Stimulated activated CD4-positive, alpha-beta T cell treated with anti-CD3 and anti-CD28 coated beads, TNF-alpha, amount 100 ng/mL, for 48 hours (primary cell): ENCODE measurements at places on chromosomes 1 and 21.

GRCh38 chr1:213678348-213678747, 309.4 kb upstream of the PROX1 start:
- no peak for DNase-seq

- no peak for DNase-seq
These were observed 104.9 kb upstream of the PTGFR start for GRCh38 chr1:78385744-78386462.

DNA sequence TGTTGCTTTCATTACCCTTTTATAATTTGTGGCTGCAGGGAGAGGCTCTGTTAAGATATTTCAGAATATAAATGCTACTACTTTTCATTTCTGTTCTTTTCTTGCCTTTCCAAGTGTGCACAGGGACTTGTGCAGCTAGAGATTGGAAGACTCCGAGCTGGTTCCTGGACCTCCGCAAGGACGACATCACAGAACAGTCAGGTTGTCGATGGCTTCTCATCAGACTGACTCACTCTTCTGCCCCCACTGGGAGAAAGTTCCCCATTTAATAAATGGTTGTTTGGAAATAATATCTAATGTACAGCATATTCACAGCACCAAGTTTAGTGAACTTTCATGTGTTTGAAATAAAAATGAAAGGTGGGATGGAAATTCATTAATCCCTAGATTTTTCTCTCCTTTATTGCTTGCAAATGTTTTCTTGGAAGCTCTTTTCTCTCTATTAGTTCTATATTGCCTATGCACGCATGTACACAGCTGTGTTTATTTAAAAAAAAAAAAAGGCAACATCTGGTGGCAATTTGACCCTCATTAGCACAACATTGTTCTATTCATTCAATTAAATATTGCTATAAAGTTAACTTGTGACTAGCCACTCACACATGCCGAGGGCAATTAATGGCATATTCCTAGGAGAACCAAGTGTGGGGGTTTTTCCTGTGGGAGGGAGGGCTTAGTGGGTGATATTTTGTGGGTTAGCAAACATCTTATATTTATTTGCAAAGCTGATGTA, 77.5 kb upstream of the L1TD1 start:
- DNase-seq = no peak

DNA sequence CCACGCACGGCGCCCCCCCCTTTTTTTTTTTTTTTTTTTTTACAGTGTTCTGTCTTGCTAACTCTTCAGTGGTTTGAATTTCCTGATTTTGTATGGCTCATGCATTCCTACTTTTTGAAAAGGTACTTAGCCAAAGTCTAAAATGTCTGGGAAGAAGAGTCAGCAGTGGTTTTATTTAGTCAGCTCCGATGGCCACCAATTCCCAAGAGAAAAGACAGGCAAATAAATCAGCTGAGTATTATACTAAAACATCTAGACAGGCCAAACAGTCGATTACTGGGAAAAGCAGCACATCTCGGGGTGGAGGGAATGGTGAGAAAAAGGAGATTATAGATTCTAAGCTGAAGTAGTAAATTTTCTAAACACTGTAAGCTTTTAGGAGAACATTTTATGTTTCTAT, 192.5 kb upstream of the ZRANB2 start:
- no peak for DNase-seq

DNA sequence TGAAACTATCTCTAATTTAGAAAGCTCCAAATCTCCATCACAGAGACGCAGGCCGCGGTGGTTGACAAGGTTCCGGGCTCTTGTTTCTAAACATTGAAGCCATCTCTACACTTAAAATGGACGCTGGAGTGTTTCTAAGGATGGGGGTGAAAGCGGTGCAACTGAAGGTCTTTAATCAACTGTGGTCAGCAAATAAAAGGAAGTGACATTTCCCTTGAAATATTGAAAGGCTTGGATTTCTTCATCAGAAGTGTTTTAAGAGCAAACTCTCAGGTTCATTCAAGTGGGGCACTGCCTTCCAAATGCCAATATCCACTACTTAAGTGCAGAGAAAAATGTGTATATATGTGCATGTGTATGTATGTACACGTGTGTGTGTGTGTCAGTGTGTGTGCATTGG, 117.3 kb downstream of the KAZN start:
- no peak for DNase-seq

DNA sequence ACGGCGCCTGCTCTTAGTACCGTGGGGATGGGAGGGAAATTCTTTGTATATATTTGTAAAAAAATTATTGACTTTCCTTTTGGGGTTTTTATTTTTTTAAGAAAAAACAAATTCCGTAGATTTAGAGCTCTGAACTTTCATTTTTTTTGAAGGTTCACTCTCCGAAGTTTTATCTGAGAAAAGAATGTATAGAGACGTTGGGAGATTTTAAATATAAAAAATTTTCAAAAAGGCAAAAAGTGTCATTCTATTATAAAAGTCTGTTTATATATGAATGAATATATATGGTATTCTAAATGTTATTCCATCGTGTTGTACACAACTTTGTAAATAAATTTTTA, 2.4 kb downstream of the FOXD3 start:
- no peak for DNase-seq

GRCh38 chr1:3086272-3086974, 17.4 kb downstream of the PRDM16 start:
- DNase-seq = no peak

- no peak for DNase-seq
These were observed 315.6 kb downstream of the NFIA start for GRCh38 chr1:61397935-61398334.

GRCh38 chr1:236890152-236891056, 95.3 kb downstream of the MTR start:
- no peak for DNase-seq

- no peak for DNase-seq
These were observed 98.3 kb downstream of the DAB1 start for GRCh38 chr1:57325536-57325935.

GRCh38 chr21:28991861-28992525, 684 bp downstream of the LTN1 start:
- no peak for DNase-seq

DNA sequence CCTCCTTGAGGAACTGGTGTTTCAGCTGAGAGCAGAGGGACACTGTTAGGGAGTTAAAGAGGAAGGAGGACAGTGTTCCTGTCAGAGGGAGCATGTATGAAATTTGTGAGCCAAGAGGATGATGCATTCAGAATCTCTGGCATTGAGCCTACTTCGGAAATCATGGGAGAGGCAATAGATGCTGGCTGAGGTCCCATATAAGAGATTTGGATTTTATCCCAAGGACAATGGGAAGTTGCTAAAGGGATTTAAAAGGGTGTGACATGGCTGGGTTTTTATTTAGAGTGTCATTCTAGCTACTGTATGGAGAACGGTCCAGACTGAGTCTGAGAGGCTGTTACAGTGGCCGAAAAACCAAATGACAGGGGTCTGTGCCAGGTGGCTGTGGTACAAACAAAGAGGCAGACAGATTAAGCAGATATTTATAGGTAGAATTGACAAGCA, 403.2 kb upstream of the B3GALT2 start:
- DNase-seq = no peak

DNA sequence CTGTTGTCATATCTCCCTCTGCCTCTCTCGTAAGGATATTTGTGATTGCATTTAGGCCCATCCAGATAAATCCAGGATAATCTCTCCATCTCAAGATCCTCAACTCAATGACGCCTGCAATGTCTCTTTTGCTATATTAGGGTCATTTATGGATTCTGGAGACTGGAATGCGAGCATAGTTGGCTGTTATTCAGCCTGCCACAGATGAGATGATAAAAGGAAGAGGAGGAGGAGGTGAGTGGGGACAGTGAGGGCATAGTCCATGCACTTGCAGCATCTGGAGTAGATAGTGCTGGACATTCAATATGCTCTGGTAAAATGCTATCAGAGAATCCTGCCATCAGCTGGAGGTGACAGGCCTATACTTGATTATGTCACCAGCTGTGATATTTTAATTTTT, 131.6 kb upstream of the CACNA1E start:
- DNase-seq = no peak

- no peak for DNase-seq
These were observed 143.0 kb downstream of the AJAP1 start for GRCh38 chr1:4797429-4797828.

DNA sequence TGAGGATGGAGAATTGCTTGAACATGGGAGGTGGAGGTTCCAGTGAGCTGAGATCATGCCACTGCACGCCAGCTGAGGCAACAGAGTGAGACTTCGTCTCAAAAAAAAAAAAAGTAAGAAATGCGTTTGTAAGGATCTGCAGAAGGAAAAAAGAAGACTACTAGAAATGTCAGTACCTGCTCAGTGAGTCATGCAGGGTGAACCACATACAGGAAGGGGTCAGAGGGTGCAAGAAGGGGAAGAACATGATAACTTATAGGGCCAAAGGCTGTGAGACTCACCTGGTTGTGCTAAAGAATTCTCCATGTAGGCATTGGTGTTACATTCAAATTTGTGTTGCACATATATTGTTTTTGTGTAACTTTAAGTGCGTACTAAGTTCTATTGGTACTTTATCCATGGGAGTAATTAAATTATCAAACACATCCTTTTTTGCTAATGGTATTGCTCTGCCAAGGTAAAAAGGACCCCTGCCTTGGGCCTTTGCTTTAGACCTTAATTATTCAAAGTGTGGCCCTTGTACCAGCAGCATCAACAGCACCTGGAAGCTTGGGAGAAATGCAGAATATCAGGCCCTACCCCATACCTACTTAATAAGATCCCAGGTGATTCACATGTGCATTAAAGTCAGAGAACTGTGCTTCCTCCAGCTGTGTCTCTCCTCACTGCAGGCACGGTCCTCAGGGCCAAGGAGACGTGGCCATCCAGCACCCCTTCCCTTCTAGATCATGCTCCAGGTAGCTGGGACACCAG, 96.4 kb upstream of the PPP2R5A start:
- no peak for DNase-seq

- DNase-seq = no peak
These were observed 13.1 kb downstream of the RNF220 start for GRCh38 chr1:44418022-44418673.

- no peak for DNase-seq
These were observed at the start of gene IL10 for GRCh38 chr1:206772243-206772937. Gene IL10 (minus strand): TSS chr1:206772494. CDS start chr1:206772435, 59 bp downstream.

- DNase-seq = no peak
These were observed 12.9 kb downstream of the KIAA1614 start for GRCh38 chr1:180925471-180926051.

- DNase-seq = no peak
These were observed 97.3 kb downstream of the SPSB1 start for GRCh38 chr1:9389968-9390367.

- no peak for DNase-seq
These were observed 698 bp upstream of the NTMT2 start for GRCh38 chr1:170145061-170145460.

DNA sequence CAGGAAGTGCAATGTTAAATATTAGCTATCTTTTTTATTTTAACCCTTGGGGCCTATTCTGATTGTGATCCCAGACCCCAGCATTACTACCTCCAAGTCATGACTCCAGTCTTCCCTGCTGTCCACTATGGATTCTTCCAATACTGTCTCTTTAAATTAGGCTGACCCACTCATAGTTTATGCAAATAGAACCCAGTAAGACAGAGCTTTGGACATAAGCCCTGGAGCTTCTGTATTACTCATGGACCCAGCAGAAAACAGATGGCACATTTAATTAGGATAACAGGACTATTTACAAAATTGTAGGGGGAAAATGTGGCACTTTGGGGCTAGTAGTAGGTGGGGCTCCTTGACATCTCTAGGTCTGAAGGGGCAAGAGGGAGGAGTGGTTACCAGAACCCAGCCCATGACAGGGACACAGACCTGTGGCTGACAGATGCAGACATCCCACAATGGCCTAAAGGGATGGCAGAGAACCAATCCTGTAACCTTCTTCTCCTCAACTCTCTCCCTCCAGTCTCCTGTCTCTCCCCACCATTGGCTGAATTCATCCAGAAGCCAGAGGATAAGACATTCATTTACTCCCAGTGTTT, 233.5 kb downstream of the OMA1 start:
- no peak for DNase-seq

DNA sequence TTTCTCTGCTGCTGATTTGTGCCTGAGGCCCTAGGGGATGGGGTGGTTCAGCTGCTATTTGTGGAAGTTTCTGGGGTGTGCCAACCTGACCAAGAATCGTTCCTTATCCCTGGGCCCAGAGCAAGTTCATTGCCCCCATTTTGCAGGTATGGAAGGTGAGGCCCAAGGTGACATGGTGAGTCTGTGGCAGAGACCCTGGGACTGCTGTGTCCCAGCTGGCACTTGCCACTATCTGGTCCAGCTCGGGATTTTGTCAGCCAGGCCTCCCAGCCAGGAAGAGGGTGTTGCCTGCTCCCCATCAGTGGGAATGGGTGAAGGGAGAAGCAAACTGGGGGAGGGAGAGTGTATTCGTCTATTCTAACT, 18.9 kb upstream of the LRP8 start:
- DNase-seq = no peak

DNA sequence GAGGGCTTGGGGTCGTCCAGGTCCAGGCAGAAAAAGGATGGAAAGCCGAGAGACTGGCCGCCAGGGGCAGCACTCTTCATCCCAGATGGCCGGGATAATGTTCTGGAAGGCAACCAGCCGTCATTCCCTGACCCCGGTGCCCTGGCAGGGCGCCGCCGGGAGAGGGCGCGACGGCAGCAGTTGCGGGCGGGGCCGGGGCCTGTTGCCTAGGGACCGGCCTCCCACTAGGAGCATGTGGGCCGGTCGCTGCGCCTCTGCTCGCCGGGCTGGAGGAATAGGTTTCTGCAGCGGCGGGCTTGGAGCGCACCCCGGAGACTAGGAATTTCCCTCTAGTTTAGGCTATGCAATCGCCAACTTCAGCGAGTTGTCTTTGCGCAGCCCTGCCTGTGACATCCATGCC, 11.0 kb downstream of the DMRTB1 start:
- DNase-seq = no peak

- no peak for DNase-seq
These were observed 301.7 kb downstream of the GRIK1 start for GRCh38 chr21:29638138-29638537.

- no peak for DNase-seq
These were observed 491.5 kb upstream of the B3GALT2 start for GRCh38 chr1:193677874-193678273.

- DNase-seq = no peak
These were observed 45.1 kb downstream of the BTBD8 start for GRCh38 chr1:92125204-92125603.

DNA sequence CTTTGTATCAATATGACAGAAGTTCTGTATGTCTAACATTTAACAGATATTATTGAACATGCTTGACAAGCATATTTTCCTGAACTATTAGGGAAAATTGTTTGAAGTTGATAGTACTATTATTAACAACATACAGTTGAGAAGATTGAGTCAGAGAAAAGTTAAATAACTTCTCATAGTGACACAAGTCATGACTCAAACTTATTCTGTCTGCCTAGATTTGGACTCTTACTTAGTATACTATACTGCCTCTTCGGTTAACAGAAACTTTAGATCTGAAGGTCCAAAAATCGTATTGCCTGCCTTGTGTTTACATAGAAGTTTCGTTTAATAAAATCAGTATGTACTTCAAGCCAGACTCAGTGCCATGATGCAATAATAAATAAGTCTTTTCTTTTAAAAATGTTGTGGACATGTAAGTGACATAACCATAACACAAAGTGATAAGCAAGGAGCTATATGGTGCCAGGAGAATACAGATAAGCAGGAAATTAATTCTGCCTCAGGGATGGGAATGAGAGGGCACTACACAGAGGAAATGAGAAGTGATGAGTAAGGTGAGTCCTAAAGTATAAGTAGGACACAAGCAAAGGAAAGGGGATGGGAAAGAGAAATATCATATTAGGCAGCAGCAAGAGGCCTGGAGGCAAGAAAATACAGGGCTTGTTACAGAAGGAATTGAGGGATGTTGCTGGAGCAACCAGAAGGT, 48.1 kb downstream of the LHX9 start:
- no peak for DNase-seq

GRCh38 chr1:56814205-56814604, 5.0 kb downstream of the FYB2 start:
- DNase-seq = no peak
